Stimulated activated CD4-positive, alpha-beta T cell treated with anti-CD3 and anti-CD28 coated beads, Interleukin-15, amount 100 ng/mL, for 1 hour (primary cell): ENCODE measurements at places on chromosomes 6 and 20.

GRCh38 chr6:124984668-124985338, 22.6 kb downstream of the RNF217 start:
- no peak for DNase-seq

DNA sequence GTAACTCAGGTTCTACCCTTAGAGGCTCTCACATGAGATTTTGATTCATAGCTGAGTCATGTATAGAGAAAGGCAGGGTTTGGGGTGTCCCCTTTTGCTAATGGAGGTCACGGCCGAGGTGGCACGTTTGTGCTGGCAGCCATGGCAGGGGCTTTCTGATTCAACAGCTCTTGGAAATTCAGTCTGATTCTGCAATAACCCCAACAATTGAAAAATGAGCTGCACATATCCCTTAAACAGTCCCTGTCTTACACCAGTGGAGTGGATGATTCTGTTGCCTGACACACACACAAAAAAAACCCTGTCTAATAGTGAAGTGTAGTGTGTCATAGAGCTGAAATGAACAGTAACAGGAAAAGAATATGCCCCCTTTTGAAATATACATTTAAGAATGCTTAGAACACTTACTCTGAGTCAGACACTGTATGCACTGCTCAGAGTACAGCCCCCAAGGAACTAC, 40.4 kb upstream of the ARG1 start:
- DNase-seq, result no peak

- DNase-seq, result no peak
These were observed 36.3 kb upstream of the ADGRG6 start for GRCh38 chr6:142265476-142265875.

- no peak for DNase-seq
These were observed 58.9 kb upstream of the NXT1 start for GRCh38 chr20:23291575-23292240.

DNA sequence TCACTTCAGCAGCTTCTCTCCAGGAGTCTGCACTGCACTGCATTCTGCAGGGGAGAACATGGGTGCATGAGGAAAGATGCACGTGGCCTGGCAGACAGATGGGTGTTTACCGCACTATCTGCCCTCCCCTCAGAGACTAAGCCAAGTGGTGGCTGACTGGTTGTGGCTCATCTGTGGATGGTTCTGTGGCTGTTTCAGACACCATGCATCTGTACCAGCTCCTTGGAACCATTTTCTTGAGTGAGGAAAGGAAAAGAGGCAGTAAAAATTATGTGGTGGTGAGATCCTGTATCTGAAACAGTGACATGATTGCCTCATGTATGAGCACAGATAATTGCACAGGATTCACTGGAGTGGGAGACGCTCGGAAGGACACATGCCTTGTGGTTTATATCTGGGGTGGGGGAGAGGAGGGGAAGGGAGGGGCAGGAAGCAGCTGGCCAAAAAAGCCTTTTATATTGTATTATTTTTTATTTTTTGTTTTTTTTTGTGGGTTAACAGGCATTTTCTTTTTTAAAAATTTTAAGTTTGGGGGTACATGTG, 161.7 kb downstream of the ERMARD start:
- no peak for DNase-seq

GRCh38 chr20:41111578-41111951, 25.8 kb upstream of the PLCG1 start:
- no peak for DNase-seq

- no peak for DNase-seq
These were observed 28.7 kb upstream of the AHCY start for GRCh38 chr20:34331838-34332237.

- DNase-seq, result no peak
These were observed 392.2 kb upstream of the MARCKS start for GRCh38 chr6:113464960-113465359.

- DNase-seq, result no peak
These were observed 35.0 kb upstream of the TRAM2 start for GRCh38 chr6:52611833-52612232.

DNA sequence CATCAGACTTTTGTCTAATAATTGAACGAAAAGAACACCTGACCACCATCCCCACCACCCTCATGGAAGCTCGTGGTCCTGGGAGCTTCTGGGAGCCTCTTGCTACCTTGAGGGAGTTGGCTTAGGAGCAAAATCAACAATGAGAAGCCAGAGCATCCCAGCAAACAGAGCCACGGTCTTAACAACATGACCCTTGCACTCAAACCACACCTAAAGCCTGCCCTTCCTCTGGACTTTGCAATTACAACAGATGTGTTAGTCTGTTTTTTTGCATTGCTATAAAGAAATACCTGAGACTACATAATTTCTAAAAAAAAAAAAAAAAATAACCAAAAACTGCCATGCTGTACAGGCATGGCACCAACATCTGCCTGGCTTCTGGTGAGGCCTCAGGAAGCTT, 9.5 kb upstream of the RBM24 start:
- DNase-seq, result no peak
